Stimulated activated naive CD8-positive, alpha-beta T cell treated with anti-CD3 and anti-CD28 coated beads, Interleukin-15, Interleukin-2, amounts not matched to agents 100 U/mL and 50 U/mL, for 24 hours (primary cell): ENCODE measurements at places on chromosomes 7 and 10.

DNA sequence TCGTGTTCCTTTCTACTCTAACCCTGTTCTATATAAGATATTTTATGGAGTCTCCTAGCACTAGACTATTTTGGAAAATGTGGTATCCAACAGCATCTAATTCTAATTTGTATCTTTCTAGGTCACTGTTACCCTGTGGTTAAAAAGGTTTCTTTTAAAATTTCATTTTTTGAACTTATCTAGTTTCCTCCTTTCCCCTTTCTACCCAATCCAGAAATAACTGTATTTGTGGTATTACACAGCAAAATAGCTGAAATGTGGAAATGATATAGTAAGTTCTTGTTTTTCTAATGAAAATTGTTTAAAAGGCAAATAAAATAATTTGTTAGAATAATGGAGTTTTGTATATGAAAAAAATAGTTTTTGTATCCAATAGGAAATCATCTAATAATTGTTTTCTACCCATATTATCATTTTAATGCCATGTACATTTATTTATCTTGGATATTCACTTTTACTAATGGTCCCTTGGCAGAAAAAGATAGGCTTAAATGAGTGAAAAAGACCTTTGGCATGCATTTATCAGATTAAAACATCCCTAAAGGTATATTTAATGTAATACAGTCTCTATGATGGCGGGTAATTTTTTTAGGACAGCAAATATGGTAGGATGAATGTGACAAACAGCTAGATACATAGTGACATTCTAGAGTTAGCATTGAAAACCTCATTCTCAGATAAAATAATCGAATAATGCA lies 175.5 kb upstream of the PLXDC2 start:
- no peak for DNase-seq

DNA sequence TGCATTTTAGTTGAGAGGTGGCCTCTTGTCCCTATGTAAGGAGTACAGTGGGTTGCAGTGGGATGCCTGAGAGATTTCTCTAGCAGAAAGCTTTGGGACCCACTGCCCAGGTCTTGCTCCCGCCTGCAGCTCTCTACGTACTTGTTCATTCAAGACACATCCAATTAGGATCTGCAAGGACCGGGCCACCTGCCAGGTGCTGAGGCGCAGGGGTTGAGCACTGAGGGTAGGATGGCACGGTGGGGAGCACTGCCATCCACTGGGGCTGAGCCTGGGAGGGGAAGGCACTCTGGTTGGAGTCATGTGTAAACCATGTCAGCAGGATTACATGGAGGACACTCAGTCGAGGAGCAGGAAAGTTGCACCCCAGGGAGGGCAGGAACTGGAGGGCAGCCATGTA lies 191.1 kb upstream of the GRB10 start:
- no peak for DNase-seq

DNA sequence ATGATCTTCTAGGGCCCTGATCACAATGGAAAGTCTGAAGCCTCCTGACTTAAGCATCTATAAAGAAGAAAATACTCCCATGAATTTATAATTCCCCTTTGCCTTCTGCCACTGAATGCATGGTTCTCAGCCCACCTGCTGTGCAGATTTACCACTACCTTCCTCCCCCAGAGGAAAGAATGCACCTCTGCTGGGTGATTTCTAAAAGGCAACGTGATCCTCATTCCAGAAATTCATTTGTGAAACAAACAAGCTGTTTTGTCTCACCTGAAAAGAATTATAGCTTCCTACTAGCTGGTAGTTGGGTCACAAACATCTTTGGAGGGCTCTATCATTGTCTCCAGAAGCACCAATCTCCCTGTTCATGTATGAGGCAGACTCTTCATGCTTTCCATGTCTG lies 320.2 kb downstream of the CDC14C start:
- DNase-seq = no peak

- peak; percentile 78 for DNase-seq
Observed at GRCh38 chr10:71888623-71889387, 37.8 kb upstream of the PSAP start.

DNA sequence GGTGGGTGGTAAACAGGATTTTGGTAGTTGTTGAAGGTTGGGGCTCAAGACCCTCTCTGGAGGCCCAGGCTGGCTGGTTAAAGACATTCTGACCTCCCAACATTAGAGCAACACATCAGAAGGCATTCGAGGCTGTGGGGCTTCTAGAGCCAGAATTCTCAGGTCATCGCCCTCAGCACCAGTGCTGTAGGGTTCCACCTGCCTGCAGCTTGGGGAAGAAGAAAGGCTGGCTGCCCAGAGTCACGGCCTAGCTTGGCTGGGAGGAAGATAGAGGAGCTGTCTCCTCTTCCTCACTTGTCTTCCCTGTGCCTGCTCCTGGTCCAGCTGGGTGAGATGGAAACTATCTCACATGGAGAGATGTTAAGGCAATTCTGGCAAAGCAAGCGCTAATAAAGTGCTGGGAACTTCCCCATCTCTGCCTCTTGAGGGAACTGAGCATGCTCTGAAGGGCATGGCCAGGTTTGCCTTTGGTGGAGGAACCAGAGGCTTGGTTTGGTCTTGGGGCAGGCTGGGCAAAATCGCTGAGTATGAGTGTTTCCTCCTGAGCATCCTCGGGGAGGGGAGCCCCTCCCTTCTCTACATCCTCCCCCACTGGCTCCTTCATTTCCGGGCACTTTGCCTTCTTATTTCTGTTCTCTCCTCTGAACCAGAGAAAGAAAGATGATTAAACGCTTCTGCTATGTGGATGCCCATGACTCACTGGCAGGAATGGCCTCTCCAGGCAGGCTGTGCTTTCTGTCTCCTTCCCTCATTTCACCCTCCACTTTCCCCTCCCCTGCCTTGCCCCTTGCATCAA lies 509.0 kb upstream of the PODXL start:
- DNase-seq = no peak

DNA sequence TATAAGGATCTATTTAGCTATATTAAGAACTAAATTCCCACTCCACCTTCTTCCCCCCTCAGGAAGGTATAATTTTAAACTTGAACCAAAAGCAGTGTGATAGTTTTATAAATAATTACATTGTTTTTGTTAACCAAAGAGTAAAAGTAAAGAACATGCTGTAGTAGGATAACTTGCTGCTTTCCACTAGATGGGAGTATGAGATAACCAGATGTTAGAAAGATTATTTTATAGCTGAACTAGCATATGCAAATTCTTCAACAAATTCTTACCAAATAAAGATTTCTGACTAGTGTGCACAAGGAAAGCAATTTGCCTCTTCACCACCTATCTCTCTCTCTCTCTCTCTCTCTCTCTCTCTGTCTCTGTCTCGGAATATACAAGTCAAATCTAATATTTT lies 31.8 kb downstream of the TES start:
- no peak for DNase-seq

DNA sequence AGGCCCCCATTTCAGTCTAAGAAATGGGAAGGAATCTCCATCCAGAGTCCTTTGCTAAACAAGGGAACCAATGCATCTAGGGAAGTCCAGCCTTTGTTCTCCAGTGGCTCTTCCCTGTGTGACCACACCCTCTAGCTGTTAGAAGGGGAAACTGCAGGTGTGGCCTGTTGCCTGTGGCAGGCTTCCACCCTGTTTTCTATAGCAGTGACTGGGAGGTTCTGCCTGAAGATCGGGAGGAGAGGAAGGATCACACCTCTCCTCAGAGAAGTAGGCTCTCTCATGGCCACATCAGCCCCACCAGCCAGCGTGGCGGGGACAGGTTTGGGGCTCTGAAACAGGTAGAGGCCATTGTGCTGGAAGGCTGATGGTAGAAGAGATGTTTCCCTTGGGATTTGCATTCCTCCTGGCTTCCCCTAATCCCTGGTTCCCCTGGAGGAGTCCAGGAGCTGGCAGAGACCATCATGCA lies 47.7 kb upstream of the TRIM8 start:
- peak; percentile 28 for DNase-seq

GRCh38 chr10:95355301-95355700 lies 64.5 kb upstream of the PDLIM1 start:
- no peak for DNase-seq

DNA sequence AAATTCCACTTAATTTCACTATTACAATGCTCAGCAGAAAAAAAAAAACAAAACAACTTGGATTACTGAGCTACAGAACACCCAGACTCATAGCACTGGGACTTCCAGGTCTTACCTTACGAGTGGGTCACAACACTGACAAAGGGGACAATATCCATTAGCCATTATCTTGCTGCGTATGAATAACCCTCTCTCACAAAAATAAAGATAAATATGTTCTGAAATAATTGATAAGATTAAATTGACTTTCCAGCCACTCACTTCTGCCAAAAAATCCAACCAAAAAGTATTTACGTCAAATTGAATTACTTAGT lies 128.7 kb downstream of the PKD1L1 start:
- no peak for DNase-seq

GRCh38 chr10:71213127-71213621 lies 804 bp downstream of the UNC5B start:
- DNase-seq = peak; percentile 22

- no peak for DNase-seq
Observed at GRCh38 chr7:151349507-151349853, 7.9 kb downstream of the NUB1 start.

- DNase-seq = no peak
Observed at GRCh38 chr10:46323176-46323575, 36.4 kb downstream of the ANTXRL start.

DNA sequence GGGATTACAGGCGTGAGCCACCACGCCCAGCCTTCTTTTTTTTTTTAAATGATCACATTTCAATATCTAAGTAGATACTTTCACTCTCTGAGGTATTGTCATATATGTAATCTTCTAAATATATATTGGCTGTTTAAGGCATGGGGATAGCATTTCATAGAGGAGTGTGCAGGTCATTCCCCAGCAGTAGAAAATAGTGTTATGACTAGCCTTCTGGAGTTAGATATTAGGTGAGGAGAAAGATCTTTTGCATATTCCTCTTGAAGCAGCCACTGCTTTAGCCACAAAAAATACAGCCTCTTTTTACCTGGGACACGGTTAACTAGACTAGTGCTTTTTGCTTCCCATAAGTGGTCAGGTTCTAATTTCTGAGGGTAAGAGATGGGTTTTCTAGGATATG lies 28.9 kb downstream of the ADD3 start:
- DNase-seq = no peak

GRCh38 chr10:113754125-113754524 lies 2.6 kb downstream of the PLEKHS1 start:
- no peak for DNase-seq

GRCh38 chr7:3028758-3029093 lies 14.9 kb downstream of the CARD11 start:
- no peak for DNase-seq

GRCh38 chr7:84113286-84113685 lies 81.3 kb downstream of the SEMA3A start:
- no peak for DNase-seq

DNA sequence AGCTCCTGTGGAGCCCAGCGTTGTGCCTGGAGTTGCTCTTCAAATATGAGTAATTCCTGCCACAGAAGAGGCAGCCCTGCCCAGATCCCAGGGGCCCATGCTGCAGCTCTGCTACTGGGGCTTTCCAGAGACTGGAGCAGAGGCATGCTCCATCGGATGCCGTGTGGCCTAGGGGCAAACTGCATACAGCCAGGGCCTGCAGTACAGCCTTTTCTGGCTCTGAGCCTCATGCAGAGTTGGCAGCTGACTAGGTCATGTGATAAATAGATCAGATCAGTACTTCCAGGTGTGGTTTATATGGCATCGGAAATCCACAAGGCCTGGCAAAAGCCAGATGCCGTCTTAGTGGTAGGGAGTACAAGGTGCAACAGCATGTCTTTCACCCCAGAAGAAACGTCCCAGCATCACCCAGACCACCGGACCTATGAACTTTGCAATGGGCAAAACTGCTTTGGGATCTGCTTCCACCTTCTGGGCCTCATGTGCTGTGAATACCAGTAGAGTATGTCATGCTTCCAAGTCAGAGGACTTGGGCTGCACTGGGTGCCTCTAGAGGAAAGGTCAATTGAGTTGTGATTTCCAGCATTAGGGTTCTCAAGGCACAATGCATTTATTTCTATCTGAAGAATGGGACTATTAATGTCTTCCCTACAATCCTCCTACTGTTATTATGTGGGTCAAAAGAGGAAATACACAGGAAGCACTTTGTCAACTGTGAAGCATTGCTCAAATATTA lies 250.7 kb upstream of the ZNF32 start:
- no peak for DNase-seq

DNA sequence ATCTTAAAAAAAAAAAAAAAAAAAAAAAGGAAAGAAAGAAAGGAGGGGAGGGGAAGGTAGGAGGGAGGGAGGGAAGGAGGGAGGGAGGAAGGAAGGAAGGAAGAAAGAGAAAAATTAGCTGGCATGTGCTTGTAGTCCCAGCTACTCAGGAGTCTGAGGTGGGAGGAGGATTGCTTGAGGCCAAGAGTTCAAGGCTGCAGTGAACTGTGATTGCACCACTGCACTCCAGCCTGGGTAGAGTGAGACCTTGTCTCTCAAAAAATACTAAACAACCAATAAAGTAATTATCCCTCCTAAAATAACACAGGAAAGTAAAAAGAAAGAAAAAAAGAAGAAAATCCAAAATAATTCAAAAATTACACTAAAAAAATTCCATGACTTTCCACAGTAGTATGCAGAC lies 13.8 kb upstream of the NRF1 start:
- no peak for DNase-seq

DNA sequence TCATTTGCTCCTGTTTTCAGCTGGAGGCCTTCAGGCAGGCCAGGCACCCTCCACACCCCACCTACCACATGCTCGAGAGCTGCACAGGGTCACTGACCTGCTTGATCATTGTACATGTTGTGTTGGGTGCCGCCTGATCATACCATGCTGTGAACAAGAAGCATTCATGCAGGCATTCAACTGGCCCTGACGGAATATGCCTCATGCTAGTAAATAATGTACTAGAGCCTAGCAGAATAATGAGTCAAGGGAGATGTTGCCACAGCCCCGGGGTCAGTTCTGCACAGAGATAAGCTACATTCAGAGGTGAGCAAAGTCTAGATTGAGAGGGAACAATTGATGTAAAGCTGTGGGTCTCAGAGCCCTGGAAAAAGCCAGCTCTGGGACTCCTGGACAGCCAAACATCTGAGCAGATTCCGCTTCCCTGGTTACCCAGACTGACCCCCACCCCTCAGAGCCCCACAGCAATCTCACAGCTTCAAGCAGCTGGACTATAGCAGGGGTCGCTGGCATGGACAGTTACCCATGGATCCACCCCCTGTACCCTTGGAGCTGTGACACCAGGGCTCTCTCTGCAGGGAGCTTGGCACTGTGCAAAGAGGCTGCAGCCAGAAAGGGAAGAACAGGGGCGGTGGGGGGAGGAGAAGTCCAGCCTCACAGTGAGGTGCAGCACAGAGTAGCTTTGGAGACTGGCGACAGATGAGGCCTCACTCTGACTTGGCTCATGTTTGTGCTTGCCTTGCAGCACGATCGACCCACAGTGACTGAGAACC lies 86.6 kb downstream of the FRMPD2 start:
- no peak for DNase-seq

DNA sequence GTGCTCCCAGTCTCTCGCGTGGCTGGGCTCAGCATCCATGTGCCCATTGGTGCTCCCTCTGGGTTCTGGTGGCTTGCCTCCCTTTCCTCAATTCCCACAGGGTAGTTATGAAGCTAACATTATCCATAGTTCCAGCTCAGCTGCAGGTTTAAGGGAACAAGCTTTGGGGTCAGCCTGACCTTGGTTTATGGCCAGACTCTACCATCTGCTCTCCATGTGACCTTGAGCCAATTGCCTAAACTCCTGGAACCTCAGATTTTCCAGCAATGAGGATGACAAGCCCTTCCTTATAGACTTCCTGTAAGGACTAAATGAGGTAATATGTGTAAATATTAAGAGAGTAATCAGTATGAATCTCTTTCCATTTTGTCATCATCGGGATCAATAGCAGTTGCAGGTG lies 10.1 kb upstream of the SLC29A3 start:
- no peak for DNase-seq
